Putamen (tissue), 1 donor: ENCODE measurements at places on chromosomes 16 and 17.

DNA sequence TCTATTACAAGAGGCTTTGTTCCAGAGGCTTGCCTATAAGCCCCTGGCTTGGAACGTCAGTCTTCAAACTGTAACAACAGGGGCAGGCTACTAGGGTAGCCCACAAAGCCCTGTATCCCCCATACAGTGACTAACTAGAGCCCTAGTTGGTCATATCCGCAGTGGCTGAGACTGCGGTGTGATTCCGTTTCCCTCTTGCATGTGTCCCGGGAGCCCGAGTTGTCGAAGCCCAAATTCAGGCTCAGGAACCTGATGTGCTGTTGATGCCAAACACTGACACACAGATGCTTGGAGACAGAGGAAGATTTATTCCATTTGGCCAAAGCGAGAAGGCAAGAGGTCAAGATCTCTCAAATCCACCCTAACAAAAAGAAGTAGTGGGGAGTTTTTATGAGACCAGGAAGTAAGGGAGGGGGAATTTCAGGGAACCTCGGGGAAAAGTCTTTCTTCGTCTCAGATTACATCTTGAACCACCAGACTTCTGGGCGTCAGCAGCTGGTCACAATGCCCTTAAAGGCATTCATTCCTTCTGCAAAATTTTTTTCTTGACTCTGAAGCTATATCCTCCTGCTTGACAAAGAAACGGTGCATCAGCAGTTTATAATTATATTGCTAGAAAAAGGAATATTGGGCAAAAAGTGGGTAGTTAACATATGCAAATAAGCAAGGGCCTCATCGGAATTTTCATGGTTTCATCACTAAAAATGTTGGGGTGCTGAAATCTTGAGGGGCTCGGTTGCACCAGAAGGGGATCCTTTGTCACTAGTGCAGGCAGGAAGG is 879 bp downstream of the SLFN5 start:
- peak; percentile 3 for DNase-seq

DNA sequence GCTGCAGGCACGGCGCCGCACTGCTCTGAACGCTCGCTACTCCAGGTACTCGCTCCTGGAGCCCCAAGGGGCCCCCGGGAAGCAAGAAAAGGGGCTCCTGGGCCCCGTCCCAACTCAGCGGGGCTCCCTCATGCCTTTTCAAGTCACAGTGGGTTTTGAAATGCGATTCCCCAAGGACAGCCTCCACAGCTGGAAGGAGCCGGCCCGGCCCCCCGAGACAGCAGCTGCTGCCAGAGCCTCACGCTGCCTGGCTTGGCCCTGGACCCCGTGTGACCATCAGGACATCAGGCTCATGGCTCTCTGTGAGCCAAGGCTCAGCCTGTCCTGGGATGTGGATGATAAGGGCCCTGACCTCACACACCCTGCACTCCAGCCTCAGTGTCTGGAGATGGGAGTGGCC is 80.6 kb downstream of the LMF1 start:
- no peak for DNase-seq

DNA sequence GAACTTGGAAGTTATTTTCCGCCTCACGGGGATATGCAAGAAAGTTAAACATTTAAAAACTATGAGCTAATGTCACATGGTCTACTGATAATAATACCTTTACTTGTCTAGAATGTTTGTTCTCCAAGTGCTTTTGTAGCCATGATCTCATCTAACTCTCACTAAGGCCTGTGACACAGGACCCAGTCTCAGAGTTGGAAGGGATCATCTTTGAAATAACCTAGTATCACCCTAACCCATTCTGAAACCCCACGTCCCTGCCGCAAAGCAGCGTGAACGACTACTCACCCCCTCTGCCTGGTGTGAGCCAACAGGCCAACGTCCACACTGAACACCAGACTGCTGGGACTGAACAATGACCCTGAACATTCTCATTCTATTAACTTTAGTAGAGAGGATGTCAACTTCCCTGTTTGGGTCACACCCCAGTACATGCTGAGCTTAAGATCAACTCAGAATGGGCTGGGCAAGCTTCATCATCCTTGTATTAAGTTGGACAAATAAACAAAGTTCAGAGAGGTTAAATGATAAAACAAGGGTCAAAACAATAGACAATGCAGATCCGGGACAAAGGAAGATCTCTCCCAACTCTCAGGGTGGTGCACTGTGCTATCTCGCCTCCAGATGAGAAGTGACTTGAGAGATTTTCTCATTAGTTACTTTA is 54.8 kb upstream of the BCAR1 start:
- DNase-seq: peak; percentile 31

GRCh38 chr16:30409125-30410060 is 2.0 kb downstream of the ZNF771 start:
- peak; percentile 84 for DNase-seq

DNA sequence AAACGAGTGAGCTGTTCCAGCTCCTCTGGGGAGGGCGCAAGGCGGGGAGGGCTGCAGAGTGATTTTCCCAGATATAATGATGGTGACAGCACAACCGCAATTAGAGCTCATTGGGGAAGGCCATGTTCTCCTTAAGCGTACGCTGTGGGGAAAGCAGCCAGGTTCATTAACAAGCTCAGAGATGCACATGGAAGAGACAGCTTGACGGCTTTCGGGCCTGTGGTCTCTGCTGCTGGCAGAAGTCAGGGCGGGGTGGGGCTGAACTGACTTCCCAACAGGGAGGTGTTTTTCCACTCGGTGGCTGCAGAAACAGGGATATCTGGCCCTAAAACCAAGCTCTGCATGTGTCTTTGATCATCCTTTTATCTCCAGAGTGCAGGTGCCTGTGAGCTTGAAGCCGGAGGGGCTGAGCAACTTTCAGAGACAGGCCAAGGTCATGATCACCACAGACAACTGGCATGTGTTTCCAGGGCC is 24.0 kb upstream of the CACNG1 start:
- peak; percentile 19 for DNase-seq

- no peak for DNase-seq
These were observed 22.2 kb downstream of the HS3ST4 start for GRCh38 chr16:25713785-25714570.

GRCh38 chr16:70018254-70018653 is 67.1 kb downstream of the CLEC18A start:
- DNase-seq: peak; percentile 6

DNA sequence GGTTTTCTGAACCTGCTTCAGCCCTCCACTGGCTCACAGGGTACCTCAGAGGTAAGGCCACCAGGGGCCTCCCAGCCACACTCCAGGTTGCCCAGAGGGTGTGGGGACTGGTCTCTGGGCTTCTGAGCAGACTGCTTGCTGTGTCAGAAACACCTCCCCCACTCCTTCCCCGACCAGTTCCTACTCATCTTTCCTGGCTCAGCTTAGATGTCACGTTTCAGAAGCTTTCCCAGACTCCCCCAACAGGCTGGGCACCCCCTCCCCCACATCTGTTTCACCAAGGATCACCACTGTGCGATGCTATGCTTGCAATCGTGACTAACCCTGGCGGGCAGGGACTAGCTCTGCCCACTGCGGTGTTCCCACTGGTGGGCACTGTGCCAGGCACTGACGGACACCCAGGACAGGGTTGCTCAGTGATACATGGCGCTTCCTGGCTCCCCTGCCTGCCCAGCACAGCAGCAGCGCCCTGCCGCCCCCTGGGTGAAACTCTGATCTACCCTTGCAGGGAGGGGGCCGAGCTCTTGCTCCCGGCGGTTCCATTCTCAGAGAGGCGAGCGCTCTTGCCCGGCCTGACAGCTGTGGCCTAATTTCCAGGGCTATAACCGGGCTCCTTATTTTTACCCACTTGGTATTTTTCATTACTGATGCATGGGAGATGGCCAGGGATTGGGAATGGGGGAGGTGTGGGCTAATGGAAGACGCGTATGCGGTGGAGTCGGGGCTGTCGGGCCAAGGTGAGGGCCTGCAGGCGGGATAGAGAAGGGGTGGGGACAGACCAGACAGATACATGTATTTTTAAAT is 29.4 kb upstream of the MTSS2 start:
- DNase-seq: no peak

- DNase-seq: no peak
These were observed 60.4 kb downstream of the HS3ST2 start for GRCh38 chr16:22874394-22874793.

DNA sequence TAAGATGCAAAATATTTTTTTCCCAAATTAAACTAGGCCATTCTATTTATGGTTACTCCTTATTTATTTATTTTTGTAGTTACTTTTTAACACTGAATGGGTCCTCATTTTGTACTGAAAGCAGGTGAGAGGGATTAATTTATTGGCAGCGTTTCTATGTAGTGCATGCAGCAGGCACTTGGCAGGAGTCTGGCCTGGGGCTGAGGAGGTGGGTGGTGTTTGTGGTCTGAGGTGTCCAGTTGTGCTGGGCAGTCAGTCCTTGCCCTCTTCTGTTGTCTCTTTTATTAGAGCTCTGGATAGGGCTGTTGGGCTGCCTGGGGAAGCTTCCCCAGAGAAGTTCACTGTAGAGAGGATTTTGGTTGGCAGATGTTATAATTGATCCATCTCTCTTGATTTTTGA is 12.7 kb downstream of the SEC14L1 start:
- no peak for DNase-seq

GRCh38 chr17:40886090-40886489 is 1.0 kb upstream of the KRT20 start:
- DNase-seq: no peak

GRCh38 chr16:77877712-77878347 is 89.5 kb downstream of the VAT1L start:
- no peak for DNase-seq

DNA sequence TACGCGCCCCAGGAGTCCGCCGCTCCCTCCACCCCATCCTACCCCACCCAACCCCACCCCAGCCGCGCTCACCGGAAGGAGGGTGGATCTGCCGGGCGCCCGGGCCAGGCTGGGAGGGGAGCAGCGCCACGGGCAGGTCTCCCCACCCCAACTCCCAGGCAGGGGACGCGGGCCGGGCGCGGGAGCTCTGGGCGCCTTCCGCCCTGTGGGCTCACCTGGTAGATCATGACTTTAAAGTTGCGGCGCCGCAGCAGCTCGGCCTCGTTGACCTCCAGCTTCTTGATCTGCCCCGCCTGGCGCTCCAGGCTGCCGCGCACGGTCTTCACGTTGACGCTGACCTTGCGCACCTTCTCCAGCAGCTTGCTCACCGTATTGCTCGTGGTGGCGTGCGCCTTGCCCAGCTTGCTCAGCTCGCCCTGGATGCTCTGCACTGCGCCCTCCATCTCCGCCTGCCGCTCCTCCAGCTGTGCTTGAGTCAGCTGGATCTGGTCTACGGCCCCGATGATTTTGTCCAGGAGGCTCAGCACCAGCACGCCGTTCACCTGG is 571 bp downstream of the CAVIN1 start:
- no peak for DNase-seq

DNA sequence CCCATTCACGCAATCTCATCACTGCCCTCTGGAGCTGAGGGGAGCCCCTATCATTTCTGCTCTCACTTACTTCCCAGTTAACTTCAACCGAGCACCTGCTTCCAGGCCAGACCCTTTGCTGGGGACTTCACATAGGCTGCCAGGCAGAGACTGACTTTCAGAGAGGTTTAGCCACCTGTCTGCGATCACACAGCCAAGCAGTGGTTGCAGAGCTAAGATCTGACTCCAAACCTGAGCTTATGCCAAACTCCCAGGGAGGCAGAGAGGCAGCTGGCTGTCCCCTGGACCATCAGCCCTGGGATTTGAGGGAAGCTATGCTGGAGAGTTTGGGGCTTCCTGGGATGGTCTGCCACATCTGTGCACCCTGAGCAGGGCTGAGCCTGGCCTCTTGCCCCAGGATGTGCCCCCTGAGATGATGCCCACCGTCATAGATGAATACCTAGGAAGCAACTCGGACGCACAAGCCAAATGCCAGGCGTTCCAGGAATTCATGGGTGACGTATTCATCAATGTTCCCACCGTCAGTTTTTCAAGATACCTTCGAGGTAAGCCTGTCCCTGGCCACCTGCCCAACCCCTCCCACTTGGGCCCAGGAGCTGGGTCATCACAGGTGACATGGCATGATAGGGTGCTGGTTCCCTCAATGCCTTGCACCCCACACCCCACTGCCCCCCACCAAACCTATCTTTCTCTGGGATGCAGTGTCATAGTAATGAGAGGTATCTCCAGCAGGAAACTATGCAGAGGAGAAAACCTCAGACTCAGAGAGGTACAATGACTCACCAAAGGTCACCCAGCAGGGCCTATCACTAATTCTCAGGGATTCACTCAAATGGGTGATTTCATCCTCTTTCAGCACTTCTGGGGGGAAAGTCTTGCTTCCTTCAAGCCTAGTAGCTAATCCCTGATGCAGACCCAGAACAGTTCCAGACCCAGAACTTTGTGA is 10.0 kb downstream of the CES3 start:
- DNase-seq: no peak

GRCh38 chr17:38879878-38880665 is 10.2 kb downstream of the LASP1 start:
- no peak for DNase-seq

DNA sequence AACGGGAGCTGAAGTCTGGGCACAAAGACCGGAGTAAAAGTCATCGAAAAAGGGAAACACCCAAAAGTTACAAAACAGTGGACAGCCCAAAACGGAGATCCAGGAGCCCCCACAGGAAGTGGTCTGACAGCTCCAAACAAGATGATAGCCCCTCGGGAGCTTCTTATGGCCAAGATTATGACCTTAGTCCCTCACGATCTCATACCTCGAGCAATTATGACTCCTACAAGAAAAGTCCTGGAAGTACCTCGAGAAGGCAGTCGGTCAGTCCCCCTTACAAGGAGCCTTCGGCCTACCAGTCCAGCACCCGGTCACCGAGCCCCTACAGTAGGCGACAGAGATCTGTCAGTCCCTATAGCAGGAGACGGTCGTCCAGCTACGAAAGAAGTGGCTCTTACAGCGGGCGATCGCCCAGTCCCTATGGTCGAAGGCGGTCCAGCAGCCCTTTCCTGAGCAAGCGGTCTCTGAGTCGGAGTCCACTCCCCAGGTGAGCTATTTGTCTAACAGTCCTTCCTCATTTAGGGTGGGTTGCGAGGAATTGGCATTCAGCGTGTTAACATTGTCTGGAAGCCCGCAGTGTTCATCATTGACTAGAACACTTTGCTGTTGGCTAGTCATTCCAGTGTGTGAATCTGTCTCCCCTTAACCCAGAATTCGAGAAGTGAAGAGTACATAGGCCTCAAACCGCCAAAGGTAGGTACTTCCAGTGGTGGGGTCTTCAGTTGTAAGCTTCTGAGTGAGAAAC is 1.5 kb downstream of the CDK12 start:
- DNase-seq: no peak

- no peak for DNase-seq
These were observed 28.8 kb downstream of the DYNLRB2 start for GRCh38 chr16:80569440-80570105.

GRCh38 chr17:58249270-58250133 is 11.1 kb downstream of the LPO start:
- DNase-seq: peak; percentile 45

- DNase-seq: no peak
These were observed 84.9 kb downstream of the TMEM114 start for GRCh38 chr16:8505327-8505991.

DNA sequence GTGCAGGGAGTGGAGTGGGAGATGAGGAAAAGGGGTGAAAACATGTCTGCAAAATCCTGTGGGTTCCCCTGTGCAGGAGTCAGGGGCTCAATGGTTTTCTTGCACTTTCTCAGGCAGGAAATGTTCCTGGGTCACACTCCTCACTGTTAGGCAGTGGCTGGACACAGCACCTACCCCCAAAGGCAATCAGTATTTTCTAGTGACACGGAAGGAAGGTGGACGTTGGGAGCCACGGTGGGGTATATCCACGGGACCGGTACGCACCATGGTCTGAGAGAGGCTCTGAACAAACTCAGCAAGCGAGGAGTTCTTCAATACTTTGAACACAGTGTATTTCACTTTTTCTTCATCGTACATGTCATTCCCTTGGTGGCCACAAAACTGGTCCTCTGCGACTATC is 20.9 kb downstream of the LITAFD start:
- no peak for DNase-seq

- no peak for DNase-seq
These were observed 2.1 kb upstream of the CDK5RAP3 start for GRCh38 chr17:47968836-47969235.
